ENCODE measurements at places on chromosomes 5 and 9.
A peak's percentile ranks its signal among the peaks of the same experiment; 100 is the strongest.

DNA sequence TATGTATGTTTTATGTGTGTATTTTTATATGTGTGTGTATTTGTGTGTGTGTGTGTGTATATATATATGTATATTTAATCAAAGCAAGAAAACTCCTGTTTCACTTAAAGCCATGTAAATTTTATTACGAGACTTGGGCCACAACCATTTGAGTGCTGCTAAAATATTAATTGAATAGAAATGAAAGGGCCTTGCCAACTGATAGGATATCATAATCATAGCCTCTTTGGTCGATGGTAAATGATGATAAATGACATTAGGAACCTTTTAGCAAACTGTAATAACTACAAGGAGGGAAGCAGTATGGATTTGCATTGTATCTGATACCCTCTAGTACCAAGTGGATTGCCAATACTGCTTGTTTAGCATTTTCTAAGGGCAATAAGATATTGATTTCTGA lies 7.9 kb downstream of the TLE4 start:
- no peak for DNase-seq

DNA sequence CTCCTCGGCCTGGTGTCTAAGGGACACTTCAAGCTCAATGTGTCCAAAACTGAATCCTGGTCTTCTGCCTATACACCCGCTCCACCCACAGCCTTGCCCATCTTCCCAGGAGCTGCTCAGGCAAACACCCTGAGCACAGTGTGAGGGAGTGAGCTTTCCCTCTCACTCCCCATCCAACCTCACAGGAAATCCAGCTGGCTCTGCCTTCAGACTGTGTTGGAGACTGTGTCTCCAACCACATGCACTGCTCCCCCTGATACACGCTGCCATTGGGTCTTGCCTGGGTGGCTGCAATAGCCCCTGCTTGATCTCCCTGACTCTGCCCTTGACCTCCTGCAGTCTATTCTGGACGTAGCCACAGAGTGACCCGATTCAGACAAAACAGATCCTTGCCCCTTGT lies 319.5 kb upstream of the MSX2 start:
- no peak for DNase-seq

GRCh38 chr5:110625376-110625999 lies 101.0 kb downstream of the TMEM232 start:
- peak; percentile 43 for DNase-seq

DNA sequence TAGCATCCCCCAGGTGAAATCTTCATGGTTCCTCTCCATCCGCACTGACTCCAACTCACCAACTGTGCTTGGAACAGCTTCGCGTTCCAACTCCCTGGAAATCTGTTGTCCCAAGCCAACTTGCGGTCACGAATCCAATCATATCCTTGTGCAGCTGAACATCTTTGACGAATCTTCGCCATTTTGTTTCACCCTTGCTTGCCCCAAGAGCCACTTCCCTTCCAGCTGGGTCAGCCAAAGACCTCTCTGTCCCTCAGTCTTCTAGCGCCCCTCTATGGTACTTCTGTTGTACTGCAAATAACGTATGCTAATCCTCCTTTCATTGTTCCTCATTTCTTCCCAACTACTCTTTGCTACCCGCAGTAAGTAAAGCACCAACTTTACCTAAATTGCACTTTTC lies 61.0 kb upstream of the TARS1 start:
- peak; percentile 28 for DNase-seq

DNA sequence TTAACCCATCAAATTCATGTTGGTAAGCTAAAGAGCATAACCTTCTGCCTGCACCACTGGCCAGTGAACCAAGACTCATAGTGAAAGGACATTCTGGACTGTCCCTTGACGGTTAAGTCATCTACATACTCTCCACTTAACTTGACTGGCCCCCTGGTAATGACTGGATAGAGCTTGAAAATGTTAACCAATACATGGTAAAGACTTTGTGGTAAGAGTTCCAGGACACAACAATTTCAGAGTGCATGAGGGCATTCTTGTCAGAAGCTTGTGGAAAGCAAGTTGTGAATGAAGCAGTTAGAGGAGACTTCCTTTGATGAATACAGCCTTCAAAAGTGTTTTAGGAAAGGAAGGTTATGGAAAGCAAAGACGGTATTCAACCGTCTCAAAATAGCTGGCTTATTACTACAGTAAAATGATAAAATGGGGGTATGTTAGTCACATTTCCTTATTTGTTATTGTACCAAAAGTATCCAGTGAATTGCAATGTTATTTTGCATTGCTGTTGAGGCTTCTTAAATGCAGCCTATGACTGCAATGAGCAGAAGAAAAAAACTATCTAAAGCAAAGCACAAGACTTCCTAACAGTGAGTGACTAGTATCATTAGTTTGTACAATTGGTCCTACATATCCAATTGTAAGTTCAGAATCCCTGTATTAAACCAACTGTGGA lies 47.2 kb upstream of the DAB2 start:
- no peak for DNase-seq

- no peak for DNase-seq
These were observed 760.9 kb upstream of the WWC1 start for GRCh38 chr5:167530548-167530947.

DNA sequence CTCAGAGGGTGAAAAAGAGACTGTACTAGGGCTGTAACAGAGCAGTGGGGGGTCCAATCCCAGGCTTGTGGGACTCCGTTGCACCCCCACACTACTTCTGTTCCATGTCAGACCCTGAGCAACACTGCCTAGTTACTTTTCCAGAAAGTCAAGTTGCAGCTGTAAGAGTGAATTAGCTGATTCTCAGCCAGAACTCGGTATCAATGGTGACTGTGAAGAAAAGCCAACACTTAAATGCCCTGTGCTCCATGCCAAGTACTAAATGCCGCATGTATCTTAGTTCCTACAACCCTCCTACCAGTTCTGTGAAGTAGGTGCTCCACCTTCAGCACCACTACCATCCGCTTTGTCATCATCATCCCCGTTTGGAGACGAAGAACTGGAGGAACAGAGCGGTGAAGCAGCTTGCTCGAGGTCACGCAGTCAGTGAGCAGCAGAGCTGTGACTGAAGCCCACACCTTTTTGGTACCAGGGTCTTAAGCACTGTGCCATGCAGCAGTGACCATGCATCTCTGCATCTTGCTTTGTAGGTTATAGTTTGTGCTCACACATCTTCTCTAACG lies 64.3 kb downstream of the NSG2 start:
- DNase-seq = no peak

DNA sequence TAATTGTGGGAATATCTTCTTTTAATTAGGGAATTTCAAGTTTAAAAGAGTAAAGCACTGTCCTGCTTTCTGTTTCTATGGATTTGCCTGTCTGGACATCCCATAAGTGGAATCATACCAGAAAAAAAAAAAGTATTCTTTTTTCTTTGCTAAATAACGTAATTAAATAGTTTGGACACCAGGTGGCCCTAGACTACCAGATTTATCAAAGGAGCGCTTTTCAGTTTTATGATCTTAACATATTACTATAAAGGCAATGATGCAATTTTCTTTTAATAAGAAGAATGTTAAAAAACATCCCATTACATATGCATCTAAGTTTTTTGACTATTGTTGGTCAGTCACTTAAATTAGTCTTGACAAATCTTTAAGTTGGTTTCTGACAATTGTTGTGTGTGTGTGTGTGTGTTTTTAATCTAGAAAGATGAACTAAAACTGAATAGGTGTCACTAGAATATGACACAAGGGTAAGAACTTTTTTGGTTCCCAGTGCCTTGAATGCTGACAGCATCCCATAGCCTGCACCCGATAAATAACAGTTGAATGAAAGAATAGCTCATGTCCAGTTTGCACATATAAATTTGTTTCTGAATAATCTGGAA lies 49.5 kb downstream of the C5orf22 start:
- peak; percentile 40 for DNase-seq

- peak; percentile 48 for DNase-seq
These were observed 57.1 kb downstream of the MAST4 start for GRCh38 chr5:66653325-66653724.

GRCh38 chr5:58090704-58091103 lies 369.2 kb downstream of the PLK2 start:
- no peak for DNase-seq

GRCh38 chr5:109837231-109837861 lies 147.6 kb downstream of the MAN2A1 start:
- no peak for DNase-seq

DNA sequence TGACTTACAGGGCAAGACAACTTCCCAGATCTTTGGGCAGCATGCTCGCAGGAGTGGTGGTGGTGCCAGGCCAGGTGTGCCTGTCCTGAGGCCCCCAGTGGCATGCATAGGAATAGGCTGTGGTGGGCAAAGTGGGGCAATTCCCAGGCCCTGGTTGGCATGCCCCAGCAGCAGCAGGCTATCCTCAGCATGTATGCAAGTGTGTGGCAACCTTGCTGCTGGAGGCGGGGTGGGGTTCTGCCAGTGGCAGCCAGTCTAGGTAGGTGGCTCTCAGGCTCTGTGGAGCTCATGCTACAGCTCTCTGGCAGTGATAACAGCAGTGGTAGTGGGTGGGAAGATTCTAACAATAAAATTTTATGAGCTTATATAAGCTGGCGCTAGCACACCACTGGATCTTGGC lies 27.7 kb upstream of the C6 start:
- DNase-seq = no peak

DNA sequence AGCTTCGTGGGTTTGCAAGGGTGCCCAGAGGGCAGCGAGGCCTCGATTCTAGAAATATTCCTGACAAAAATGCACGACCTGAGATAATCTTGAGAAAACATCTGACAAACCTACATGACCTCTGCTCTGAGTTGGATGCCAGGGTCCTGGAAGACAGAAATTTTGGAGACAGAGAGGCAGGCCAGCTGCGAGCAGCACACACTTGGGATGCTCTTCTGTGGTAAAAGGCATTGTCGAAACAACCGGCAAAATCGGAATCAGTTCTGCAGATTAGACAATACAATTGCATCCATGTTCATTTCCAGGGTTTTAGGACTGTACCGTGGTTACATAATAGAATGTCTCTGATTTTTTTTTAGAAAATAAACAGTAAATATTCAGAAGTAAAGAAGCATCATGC lies 74.2 kb downstream of the GADD45G start:
- DNase-seq = no peak

DNA sequence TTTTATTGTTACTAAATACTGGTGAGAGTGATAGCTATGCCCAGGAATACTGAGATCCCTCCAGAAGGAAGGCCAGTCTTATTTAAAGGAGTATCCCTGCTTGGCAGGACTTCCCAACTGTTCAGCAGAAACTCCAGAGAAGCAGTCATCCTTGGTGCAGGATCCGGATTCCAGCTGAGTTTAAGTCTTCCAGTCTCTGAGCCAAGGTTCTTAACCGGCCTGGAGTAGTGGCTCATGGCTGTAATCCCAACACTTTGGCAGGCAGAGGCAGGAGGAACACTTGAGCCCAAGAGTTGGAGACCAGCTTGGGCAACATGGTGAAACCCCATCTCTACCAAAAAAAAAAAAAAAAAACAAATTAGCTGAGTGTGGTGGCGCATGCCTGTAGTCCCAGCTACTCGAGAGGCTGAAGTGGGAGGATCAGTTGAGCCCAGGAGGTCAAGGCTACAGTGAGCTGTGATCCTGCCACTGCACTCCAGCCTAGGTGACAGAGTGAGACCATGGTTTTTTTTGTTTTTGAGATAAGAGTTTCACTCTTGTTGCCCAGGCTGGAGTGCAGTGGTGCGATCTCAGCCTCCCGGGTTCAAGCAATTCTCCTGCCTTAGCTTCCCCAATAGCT lies 7.6 kb downstream of the NAIF1 start:
- DNase-seq = peak; percentile 87

- DNase-seq = no peak
These were observed 10.8 kb downstream of the NFIB start for GRCh38 chr9:14303100-14303499.

DNA sequence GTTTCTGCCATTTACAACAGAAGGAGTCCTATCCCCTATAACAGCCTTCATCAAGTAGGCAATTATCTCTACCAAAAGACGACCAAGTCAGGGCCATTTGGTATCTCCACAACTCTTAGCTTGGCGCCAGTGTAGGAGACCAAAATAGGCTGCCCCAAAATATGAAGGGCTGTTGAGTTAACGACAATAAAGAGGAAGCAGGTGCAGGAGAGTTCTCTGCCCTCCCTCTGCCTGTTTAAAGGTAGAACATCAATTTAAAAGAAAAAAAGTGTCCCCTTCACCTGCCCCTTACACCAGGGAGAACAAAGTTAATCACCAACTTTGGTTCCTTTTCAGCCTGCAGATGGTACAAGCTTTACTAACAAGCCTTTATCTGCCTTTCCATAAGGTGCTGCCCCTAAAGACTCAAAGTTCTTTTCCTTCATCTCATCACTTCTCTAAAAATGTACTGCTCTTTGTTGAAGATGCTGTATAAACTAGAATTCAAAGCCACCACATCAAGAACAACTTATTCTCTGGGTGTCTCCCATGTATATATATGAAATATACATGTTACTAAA lies 33.3 kb downstream of the PPP1R2B start:
- DNase-seq = no peak

GRCh38 chr9:8860086-8860485 lies 1060.5 kb upstream of the DMAC1 start:
- no peak for DNase-seq

- no peak for DNase-seq
These were observed 4.8 kb downstream of the IRF1 start for GRCh38 chr5:132485641-132486317.

DNA sequence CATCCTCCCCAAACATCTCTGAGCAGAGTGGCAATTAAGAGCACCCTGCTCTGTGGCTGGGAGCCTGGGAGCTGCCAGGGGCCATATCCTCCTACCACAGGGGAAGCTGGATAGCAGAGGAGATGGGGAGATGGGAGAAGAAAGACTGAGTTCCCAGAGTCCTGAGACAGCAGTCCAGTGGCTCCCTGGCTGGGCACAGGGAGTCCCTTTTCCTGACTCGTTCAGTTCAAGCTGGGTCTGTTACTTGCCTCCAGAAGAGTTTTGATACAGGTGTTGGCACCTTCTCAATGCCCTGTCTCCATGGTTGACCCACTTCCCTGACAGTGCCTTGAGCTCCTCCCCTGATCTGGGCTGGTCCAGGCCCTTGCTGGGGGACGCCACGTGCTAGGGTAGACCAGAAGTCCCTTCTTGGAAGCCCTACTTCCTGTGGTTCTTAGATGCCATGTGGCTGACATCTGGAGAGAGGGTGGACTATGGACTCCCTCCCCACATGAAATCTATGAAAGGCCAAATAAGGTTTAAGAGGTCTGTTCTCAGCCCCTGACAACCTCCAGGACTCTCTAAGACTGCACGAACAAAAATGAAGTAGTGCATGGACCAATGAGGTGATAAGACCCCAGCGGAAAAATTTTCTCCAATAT lies 166.2 kb downstream of the AUH start:
- no peak for DNase-seq

- DNase-seq = no peak
These were observed 265.7 kb downstream of the HSPA4 start for GRCh38 chr5:133317558-133317957.

- no peak for DNase-seq
These were observed 626.7 kb upstream of the ADAMTS16 start for GRCh38 chr5:4513381-4513780.

- no peak for DNase-seq
These were observed 25.7 kb downstream of the TRIO start for GRCh38 chr5:14168793-14169262.

GRCh38 chr5:157182143-157182757 lies 1.6 kb downstream of the ITK start:
- no peak for DNase-seq

- no peak for DNase-seq
These were observed 483.3 kb downstream of the ARHGEF28 start for GRCh38 chr5:74109344-74109743.

GRCh38 chr9:135103931-135104639 lies 16.6 kb downstream of the OLFM1 start:
- no peak for DNase-seq
